ENCODE measurements at places on chromosomes 13 and 19. TPM values are rescaled to one million over a fixed set of nuclear protein-coding genes. Genes with fewer than 3 reads are reported as not detected.

CEACAM3 gene
- not detected for total RNA-seq

LYPD5 gene
- total RNA-seq, result 2.0 TPM

PRR19 gene
- total RNA-seq, result 0.57 TPM

DNA sequence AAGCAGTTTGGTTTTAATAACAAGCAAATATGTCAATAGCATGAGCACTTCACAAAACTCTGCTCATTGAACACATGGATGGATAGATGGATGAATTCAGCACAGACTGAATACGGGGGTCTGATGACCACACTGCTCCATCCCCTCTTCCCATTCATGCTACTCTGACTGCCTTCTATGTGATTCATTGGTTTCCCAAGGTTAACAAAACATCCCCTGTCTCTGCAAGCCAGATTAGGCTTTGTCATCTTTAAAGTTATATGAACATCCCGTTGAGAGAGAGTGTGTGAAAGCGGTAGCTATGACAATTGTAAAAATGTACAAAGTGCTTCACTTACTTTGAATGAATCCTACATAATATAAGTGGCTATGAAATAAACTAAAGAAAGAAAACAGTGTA, 252.5 kb downstream of the OXGR1 start:
- no peaks in the 10 kb centered on the region for H3K36me3 ChIP-seq
- no peaks in the 10 kb centered on the region for H3K27me3 ChIP-seq
- no peak for DNase-seq
- H3K4me3 ChIP-seq, result no peak overlapping the region
- H3K27ac ChIP-seq, result no peak overlapping the region
- no peaks in the 10 kb centered on the region for H3K4me1 ChIP-seq

All from activated naive CD8-positive, alpha-beta T cell treated with anti-CD3 and anti-CD28 coated beads, Interleukin-2, amount 10 ng/mL, durations not matched to agents 7 days and 5 days (primary cell).